Stimulated activated CD8-positive, alpha-beta memory T cell treated with anti-CD3 and anti-CD28 coated beads, Interleukin-7, amount 100 ng/mL, for 48 hours (primary cell): ENCODE measurements at places on chromosomes 7 and 10.

- DNase-seq: no peak
Measured at GRCh38 chr7:1922870-1923236, 252.8 kb downstream of the ELFN1 start.

DNA sequence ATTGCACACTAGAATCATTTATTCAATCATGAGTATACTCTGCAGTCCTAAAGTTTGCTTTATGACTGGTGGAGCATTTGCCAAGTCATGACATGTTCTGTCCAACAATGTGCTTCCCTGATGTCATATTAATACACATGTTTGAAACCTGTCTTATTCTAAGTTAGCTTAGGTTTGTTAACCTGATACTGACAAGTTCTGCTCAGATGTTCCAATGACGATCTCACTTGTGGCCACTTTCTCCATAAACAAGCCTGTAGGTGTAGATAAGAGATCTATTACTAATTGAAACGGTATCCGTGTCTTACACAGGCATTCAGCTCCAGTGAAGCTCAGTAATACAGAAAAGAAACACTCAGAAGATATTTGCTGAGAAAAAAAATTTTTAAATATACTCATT, 64.9 kb downstream of the GPR37 start:
- no peak for DNase-seq

DNA sequence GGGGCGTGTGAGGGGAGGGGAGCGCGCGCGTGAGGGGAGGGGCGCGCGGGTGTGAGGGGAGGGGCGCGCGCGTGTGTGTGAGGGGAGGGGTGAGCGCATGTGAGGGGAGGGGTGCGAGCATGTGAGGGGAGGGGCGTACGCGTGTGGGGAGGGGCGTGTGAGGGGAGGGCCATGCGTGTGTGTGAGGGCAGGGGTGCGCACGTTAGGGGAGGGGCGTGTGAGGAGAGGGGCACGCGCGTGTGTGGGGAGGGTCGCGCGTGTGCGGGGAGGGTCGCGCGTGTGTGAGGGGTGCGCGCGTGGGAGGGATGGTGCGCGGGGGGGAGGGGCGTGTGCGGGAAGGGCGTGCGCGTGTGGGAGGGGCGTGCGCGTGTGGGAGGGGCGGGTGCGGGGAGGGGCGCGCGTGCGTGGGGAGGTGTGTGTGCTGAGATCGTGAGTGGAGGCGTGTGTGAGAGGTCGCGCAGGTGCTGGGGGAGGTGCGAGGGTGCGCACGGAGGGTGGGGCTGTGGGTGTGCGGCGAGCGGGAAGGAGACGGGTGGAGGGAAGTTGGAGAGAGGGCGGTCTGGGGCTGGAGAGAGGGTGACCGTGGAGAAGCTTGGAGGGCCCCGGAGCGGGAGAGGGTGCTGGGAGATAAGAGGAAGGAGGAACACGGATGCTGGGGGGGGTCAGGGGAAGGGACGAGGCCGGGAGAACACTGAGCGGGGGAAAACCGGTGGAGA, 19.7 kb downstream of the MXI1 start:
- DNase-seq: no peak

DNA sequence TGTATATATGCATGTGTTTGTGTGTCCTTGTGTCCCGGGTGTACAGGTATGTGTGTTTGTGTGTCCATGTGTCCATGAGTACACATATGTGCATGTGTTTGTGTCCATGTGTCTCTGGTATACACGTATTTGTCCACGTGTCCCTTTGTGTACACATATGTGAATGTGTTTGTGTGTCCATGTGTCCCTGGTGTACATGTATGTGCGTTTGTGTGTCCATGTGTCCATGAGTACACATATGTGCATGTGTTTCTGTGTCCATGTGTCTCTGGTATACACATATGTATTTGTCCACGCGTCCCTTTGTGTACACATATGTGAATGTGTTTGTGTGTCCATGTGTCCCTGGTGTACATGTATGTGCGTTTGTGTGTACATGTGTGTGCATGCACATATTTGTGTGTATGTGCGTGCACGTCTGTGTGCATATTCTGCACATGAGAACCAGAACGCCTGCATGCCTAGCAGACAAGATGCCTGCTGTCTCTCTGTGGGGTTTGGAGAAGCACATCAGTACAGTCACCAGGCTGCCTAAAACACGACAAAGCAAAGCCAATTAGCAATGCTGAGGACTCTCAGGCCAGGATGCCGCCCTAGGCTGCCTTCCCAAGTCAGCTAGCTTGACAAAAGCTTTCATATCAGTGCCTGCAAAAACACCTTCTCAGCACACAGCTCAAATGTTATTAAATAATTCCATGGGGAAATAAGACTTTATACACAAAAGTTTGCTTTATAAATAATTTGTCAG, 327.8 kb downstream of the PTPRN2 start:
- no peak for DNase-seq

DNA sequence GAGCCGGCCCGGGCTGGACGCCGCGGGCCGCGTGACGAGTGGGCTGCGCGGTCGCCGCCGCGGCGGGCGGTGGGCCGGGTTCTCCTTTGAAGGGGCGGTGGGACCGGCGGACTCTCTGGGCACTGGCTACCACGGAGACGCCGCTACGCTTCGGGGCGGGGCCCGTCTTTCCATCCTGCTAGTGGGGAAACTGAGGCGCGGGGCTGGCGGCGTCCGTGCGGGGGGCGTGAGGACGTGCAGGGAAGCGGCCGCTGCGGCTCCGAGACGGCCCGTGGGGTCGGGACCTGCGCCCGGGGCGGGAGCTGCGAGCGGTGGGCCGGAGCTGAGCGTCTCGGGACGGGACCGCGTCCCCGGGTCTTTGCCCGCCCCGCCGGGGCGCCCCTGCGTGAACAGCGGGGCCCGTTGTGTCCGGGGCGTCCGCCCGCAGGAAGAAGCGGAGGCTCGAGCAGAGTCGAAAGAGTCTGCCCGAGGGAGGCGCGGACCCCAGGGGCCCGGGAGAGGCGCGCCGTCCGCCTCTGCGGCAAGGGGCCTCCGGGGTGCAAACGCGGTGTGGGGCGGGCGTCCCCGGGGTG, 548 bp upstream of the BNIP3 start:
- DNase-seq: no peak

DNA sequence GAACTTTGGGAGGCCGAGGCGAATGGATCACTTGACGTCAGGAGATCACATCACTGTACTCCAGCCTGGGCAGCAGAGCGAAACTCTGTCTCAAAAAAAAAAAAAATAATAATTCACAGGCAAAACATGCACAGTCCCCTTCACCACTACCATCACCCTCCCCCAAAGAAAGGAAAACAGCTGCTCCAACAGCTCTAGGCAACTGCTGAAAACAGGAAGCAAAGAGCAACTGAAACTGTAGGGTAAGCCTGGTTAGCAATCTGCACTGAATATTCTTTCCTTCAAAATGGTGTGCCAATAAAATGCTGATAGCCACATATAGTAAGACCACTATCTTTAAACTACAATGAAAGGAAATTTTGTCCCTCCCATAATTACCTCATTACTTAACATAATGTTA, 11.8 kb downstream of the NT5C2 start:
- DNase-seq: no peak

- no peak for DNase-seq
Measured at GRCh38 chr10:20870834-20871233, 26.3 kb downstream of the NEBL start.

GRCh38 chr7:151687523-151688235, 168.0 kb upstream of the RHEB start:
- no peak for DNase-seq

DNA sequence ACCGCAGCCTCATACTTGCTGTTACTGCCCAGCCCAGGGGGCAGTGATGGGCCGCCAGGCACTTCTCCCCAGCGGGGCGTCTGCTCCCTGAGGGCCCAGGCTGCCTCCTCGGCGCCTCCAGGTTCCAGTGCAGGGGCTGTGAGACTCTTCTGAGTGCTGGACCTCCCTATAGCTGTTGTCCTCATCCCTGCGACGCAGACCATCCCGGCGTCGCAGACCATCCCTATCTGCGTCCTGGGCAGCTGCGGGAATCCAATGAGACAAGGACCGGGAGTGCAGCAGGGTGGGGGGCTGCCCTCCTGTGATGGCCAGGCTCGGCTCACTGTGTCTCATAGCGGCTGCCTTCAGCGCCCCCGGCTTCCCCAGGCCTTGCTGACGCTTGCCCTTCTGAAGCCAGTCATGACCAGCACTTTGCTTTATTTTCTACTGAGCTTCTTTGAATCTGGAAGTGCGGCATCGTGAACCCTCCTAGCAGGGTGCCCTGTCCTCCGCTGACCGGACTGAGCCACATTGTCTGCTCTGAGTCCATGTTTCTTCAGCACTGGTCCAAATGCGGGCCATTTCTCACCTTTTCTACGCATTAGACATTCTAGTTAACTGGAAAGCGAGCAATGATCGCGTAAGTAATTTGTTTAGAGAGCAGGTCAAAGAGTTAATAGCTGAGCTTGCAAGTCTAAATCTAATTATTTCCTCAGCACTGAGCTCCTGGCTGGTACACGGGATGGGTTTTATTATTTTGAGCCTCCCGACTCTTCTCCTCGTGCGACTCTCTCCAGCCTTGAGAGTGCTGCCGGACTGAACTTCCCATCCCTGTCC, 339.5 kb downstream of the WDR37 start:
- no peak for DNase-seq

DNA sequence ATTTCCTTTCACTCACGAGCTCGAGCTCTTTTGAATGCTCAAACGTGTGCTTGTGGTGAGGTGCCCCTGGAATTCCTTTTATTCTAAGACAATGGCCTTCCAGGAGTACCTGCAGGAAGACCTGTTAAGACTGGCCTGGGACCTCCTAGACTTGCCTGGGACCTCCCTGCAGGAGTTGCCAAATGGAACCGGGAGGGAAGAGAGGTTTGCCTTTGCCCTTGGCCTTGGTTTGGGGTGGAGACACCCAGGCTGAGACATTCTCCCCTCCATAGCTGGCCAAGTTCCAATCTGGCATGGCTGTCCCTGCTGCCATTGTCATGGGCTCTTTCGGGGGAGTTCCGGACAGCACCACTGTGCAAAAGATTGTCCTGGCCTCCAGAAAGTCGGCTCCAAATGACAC, 39.7 kb downstream of the DNAJB12 start:
- no peak for DNase-seq

DNA sequence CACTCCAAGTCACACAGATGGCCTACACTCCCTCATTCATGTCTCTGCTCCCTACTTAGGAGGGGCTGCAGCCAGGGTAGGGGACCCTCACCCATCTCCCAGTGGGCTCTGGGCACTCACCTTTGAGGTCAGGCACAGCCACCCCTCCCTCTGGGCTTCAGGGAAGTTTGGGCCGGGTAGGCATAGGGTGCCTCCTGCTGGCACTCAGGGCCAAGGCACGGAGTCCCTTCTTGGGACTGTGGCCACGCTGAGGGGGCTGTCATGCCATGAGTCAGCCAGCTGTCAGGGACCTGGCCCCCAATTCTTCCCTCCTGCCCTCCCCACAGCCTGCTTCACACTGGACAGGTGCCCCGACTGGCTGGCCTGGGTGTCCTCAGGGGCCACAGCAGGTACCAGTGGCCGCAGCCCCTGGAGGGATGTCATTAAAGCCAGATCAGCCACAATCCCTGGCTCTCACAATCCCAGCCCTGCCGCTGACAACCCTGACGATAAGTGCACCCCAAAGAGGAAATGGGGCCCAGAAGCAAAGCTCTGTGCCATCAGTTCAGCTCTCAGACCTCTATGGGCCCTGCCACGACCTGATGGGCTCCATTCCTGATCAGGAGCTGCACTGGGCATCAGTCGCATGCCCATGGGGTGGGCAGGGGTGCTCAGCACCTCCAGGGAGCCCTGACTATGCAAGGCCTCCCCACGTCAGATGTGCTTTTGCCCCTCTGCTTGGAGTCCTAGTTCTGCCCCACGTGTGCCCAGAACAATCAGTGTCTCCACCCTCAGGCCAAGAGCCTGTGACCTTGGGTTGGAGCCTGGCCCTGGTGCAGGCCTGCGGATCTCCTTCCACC, 34.1 kb upstream of the RET start:
- no peak for DNase-seq

DNA sequence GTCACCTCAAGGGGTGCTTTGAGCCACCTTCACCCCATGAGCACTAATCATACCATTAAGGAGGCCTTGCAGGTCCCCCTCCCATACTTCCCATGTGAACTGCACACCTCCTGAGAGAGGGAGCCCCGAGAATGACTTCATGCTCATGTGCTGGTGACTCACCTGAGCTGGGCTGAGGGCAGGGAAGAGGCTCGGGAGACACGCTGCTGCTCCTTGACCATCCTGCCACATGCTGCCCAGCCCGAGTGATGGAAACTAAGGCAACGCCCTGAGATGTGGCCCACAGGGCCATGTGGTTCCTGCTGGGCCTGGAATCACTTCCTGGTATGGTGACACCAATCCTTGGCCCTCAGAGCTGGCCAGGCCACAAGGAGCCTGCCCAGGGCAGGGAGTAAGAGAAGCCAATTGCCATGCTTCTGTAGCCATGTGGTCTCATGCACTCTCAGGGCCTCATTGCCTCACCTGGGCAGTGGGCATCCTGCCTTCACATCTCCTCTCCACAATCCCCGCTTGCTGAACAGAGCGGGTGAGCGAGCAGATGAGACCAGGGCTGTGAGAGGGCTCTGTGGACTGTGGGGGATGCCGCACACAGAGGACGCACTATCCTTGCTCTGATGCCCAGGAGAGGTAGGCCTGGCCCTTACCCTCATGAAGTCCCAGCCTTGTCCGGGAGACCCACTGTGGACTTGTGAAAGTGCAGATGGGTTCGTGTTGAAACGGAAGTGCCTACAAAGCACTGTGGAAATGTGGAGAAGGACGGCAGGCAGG, 18.3 kb upstream of the PPIF start:
- DNase-seq: no peak

DNA sequence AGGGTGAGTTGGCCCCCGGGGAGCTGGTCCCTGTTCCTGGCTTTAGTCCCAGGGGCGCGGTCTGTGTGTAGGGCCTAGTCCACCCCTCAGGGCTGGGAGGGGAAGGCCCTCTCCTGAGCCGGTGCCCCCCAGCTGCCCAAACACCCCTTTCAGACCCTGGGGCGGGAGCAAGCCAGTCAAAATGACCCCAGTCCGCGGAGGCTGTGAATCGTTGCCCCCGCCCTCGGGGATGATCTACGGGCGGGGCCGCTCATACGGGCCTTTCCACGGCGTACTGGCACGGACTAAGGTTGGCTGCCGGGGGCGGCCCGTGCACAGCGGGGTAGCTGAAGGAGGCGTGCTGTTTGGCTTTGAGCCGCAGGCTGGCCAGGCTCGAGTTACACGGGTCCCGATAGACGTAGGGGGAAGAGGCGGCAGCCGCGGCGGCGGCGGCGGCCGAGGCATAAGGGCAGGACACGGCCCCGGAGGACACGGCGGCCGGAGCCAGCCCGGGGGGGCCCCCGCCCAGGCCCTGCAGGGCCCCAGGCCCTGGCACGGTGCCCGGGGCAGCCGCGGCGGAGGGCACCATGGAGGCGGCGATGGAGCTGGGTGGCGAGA, 4.3 kb downstream of the ELOVL3 start:
- DNase-seq: no peak

DNA sequence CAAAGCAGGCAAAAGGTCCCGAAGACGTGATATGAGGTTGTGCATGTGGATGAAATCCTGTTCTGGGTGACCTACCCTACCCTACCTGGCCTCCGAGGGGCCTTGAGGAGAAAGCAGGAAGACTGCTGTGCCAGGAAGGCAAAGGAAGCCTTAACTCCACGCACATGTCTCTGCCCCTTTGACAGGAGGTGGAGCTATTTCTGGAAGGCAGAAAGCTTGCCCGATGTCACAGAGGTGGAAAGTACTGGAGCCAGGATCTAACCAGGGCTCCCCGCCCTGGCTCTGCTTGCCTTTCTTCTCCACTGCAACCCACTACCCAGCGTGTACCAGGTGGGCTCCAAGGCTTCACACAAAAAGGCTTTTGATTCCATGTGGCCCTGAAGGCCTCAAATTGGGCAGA, 66.4 kb upstream of the DDC start:
- DNase-seq: no peak
